T-cell (primary cell): ENCODE measurements at places on chromosomes 2 and 18.

- DNase-seq = no peak
Observed at GRCh38 chr2:53952519-53952918, 18.3 kb downstream of the PSME4 start.

- no peak for DNase-seq
Observed at GRCh38 chr2:236334122-236334876, 70.1 kb upstream of the ASB18 start.

DNA sequence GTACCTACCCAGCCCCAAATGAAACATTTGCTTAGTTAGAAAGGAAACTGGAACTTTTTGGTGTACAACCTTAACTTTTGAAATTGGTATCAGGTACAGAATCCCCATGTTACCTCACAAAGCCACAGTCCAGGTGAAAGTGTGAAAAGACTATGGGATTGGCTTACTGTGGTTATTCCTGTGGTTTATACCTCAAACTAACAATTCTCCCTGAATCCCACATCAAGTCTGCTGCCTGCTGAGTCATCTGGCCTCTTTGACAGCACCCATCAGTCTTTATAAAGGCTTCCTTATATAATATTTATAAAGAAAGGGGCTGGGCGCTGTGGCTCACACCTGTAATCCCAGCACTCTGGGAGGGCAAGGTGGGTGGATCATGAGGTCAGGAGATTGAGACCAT is 164.6 kb downstream of the TMEM247 start:
- no peak for DNase-seq

- DNase-seq = no peak
Observed at GRCh38 chr2:10688921-10689807, 611 bp downstream of the NOL10 start.

- no peak for DNase-seq
Observed at GRCh38 chr2:169734169-169734847, 676 bp downstream of the KLHL23 start.
